ENCODE measurements at places on chromosomes 11 and 22.

DNA sequence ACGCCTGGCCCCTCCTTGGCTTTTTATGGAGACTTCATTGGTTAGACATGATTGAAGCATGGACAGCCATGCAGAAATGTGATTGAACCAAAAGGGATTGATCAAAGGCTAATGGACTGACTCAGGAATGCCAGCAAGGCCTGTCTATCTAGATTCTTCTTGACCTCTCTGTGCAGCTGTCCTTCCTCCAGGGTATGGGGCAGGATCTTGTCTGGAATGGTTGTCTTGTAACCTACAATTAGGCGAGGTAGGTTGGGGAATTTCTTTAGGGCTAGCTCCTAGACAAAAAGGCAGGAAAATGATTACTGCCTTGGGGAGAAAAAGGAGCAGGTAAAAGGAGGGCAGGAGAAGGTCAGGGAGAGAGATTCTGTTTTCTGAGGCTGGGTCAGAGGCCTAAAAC lies 59.6 kb upstream of the INCENP start:
- DNase-seq, result no peak

DNA sequence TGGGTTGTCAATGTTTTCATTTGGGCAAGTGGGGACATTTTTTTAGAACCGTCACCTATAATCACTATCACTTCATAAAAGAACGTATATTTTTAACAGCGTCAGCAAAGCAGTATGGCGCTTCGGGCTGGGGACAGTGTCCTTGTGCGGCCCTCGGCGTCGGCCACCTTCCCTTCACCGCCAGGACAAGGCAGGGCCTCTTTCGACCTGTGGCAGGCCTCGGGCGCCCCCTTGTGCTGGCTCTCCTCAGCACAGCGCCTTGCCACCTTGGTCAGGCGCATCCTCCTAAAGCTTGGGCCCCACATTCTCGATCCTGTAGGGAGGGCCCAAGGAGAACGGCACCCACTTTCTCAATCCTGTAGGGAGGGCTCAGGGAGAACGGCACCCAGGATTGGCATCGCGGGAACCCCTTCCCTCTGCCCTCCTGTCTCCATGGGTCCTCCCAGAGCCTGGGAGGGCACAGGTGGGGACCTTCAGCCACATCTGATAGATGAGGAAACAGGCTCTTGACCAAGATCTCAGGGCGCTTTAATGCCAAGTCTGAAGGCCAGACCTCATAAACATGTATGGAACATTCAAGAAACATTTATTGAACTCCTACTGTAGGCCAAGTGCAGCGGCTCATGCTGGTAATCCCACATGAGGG lies 11.5 kb upstream of the FADD start:
- DNase-seq, result peak; percentile 28

GRCh38 chr22:39933741-39934140 lies 26.5 kb upstream of the TMA7B start:
- no peak for DNase-seq

DNA sequence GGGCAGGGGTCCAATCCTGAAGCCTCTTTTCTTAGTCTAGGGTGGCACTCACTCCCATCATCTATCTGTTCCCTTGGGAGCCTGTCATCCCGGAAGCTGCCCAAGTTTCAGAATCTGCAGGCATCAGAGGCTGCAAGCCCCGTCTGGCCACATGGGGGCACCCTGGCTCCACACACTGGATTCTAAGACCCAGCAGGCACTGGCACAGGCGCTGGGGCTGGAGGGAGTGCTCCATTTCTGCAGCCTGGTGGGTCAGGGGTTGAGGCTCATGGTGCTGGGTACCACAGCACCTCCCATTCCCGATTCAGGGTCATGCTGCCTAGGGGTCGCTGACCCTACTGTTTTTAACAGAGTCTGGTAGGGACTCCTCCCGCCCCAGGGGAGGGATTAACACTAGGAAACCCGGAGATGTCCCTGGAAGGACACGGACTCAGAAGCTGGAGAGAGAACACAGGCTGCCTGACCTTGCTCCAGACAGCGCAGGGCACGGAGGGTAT lies 243.9 kb upstream of the SYN3 start:
- DNase-seq, result peak; percentile 45

GRCh38 chr11:8715501-8715900 lies 32.9 kb downstream of the RPL27A start:
- no peak for DNase-seq

GRCh38 chr22:30556388-30556787 lies 9.8 kb upstream of the SEC14L6 start:
- DNase-seq, result no peak

DNA sequence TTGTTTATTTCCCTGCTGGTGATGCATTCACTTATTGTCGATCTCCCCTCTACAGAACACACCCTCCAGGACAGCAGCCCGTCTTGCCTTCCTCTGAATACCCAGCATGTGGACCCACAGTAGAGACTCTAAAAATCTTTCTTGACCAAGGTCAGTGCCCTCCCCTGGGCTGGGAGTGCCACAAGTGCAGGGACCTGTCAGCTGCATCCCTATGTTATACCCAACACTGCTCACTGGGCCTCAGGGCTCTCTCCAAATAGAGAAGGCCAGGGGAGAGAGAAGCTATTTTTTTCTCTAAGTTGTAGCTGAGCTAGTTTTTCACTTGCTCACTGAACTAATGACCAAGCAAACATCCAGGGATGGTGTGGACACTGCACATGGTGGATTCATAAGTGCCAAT lies 9.8 kb downstream of the KCNJ1 start:
- no peak for DNase-seq

GRCh38 chr11:66012371-66012945 lies 650 bp downstream of the CST6 start:
- no peak for DNase-seq

DNA sequence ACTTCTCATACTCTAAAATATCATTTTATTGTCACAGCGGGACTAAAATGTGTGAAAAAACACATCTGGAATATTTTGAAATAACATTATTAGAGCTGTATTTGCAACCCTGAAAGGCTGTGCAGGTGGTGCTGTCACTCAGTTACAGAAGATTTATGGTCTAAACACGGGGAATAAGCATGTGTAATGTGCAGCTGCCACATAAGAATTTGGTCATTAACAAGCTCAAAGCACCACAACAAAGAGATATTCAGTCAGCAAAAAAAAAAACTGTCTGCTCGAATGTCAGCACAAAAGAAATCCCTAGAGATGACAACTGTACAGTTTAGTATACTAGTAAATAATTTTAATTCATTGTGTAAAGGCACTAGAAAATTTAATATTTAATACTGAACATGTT lies 31.3 kb downstream of the TMEM123 start:
- DNase-seq, result peak; percentile 62

All from muscle of back (tissue), 13 donors.